Calu3 (cell line): ENCODE measurements at places on chromosomes 4 and X. TPM values are rescaled to one million over a fixed set of nuclear protein-coding genes. Genes with fewer than 3 reads are reported as not detected.

ZCCHC18 gene
- total RNA-seq, result 0.52 and 0.61 TPM in 2 replicates

UCP1 gene
- not detected in 2 replicates for total RNA-seq

C1GALT1C1 gene
- total RNA-seq, result 25.0 and 26.8 TPM in 2 replicates

STEEP1 gene
- total RNA-seq, result 30.4 and 36.8 TPM in 2 replicates

DCHS2 gene
- 0.07 TPM in 2 replicates for total RNA-seq

SORBS2 gene
- total RNA-seq, result 37.2 and 52.8 TPM in 2 replicates

DNA sequence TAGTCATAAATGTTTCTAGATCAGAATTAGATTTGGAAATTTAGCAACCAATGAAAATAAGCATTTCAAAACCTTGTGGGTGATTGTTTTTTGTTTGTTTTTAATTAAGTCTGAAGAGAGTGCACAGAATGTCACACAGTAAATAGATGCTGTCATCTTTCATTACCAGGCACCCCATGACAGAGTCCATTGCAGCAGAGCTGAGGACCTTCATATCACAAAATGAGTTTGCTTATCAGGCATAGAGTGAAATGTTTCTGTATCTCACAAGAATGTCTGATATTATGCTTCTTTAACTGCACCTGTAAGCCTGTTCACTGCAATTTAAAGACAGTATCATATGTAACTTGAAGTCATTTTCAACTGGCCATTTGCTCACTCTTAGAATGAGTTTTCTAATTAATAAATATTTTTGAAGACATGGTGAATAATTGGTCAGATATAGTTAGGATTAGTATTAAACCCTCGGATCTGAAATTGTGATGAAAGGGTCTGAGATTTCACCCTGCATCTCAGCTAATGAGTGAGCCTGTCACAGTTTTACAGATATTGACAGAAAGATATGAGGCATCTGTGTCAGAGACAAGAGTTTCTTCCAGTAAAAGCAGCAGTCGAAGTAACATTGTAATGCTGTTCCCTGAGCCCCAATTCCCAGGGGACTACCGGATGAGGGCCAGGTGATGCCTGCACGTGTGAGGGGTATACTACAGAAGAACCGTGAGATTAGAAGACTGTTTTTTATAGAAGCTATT, 416.4 kb downstream of the CCSER1 start:
- no peak for DNase-seq

DNA sequence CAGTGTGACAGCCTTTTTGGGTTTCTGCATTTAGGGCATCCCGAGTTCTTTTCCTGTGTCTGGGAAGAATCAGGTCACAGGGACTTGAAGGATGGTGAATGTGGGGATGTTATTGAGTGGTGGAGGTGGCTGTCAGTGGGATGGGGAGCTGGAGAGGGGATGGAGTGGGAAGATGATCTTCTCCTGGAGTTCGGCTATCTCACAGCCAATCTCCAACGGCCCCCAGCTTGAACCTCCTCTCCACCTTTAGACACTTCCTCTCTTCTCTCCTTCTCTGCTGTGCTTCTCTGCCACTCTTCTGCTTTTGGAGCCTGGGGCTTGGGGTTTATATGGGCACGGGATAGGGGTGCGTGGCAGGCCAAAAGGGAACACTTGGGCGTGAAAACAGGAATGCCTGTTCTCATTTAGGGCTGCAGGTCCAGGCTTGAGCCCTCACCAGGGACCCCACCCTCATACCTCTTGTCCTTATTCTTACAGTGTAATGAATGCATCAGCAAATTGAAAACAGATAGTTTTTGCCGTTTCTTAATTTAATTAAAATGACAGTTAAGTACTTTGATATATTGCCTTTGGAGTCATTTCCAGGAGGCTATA, 37.5 kb downstream of the USP9X start:
- DNase-seq, result no peak

GRCh38 chrX:125439194-125439849, 119.7 kb downstream of the TEX13C start:
- DNase-seq, result no peak

- no peak for DNase-seq
These were observed 246.3 kb upstream of the ADGRL3 start for GRCh38 chr4:60953826-60954225.
